ENCODE measurements at places on chromosomes 3 and 15.

DNA sequence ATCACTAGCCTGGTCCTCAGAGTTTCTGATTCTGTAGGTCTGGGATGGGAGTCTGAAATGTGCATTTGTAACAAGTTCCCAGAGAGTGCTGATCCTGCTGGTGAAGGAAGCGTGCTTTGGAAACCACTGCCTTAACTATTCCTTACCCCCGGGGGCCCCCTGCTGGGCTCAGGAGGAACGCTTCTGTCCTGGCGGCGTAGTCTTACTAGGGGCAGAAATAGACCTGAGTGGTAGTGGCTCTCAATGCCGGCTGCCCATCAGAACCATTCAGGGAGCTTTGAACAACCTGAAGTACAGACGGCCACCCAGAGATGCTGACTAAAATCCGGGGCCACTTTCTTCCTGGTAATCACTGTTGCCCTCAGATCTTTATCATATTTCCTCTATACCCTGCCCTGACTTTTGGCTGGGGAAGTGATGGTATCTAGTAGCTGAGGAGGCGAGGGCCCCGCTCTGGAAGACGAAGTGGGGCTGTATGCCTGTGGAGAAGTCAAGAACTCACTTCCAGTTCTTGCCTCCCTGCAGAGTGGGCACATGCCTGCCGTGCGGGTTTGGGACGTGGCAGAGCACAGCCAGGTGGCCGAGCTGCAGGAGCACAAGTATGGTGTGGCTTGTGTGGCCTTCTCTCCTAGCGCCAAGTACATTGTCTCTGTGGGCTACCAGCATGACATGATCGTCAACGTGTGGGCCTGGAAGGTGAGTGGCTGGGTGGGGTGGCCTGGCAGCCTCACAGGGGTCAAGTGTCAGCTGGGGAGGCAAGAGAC, 16.3 kb upstream of the JMJD7 start:
- peak; percentile 66 for DNase-seq

DNA sequence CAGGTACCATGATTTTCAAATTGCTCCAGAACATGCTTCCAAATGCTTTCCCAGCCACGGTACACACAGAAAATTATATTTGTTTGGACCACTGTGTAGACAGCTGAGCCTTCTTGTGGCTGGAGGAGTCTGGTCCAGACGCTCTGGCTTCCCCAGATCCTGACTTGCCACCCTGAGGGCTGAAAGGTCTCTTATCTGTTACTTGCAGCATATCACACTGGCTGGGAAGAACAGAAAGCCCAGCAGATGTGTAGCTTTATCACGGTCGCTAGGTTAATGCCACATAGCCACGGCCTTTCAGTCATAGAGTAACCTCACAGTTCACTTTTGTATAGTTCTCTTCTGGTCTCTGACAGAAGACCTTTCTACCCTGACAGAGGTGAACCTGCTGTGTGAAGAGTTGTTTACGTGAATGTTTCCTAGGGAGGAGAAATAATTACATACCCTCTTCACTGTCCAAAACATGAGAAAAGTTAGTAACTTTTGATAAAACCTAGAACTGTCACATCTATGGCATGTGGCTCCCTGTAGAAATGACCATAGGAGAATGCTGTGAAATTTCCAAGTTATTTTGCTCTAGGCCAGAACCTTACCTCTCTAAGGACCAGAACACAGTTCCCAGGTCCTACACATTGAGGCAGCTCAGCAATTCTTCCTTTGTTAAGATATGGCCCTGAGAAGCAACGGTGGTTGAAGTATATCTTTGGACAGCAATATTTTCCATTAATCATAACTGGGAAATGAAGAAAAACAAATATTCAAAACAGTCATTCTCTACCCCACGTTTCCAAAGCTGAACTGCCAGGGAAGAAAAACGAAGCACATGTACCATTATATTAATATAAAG, 15.8 kb upstream of the STIMATE start:
- DNase-seq, result no peak

DNA sequence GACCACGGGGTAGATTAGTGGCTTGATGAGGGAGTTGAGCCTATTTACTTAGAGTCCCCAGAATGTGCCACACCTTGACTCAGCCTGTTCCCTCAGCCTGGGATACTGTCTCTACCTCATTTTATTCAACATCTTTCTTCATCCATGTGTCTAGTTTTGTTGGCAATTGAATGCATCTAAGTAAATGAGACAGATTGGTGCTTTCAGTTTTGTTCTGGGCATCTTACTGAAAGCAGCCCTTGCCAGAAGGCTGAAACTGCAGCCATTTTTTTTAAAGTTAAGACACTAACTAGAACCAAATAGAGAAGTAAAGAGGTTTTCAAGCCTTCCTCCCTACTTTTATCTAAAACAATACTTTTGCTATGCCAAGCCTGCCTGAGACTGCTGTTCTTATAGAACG, 246.8 kb downstream of the SLCO3A1 start:
- no peak for DNase-seq

GRCh38 chr3:115800489-115801075, 177.3 kb downstream of the GAP43 start:
- DNase-seq, result no peak

All from T-helper 9 cell (primary cell).